ENCODE measurements at places on chromosomes 7 and 10.

GRCh38 chr7:4814433-4814832 lies 39.0 kb downstream of the AP5Z1 start:
- DNase-seq = no peak

- DNase-seq = peak; percentile 80
These were observed 202.6 kb upstream of the FOXK1 start for GRCh38 chr7:4479367-4480039.

DNA sequence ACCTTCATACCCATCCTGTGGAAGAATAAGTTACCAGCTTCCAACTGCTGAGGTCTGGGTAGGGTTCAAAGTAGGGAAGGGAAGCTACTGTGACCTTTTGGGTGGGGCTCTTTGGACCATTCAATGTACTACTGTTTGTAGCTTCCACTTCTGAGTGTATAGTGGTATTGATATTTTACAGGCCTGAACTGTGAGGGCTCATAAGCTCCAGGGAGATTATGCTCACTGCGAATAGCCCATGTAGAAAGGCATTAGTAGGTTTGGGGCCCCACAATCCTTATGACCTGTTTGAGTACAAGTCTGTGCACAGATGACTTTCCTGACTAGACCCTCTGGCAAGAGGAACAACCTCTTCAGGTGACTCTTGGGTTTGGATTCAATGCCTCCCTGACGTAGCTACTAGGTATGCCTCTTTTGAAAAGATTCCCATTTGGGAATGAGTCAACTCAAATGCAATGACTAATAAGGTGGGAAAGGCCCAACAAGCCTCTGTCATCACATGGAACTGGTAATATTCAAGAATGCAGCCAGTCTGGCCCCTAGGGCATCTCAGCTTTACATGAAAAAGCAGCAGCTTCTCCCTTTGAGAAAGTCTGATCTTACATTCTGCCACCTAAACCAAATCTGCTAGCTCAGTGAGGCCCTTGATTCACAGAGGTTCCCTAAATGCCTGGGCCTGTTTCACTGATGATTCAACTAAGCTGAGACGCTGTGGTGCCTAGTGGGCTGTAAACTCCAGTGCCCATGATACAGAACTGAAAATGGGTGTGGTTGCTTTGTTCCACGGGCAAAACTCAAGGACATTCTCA lies 79.8 kb downstream of the ABI1 start:
- no peak for DNase-seq

DNA sequence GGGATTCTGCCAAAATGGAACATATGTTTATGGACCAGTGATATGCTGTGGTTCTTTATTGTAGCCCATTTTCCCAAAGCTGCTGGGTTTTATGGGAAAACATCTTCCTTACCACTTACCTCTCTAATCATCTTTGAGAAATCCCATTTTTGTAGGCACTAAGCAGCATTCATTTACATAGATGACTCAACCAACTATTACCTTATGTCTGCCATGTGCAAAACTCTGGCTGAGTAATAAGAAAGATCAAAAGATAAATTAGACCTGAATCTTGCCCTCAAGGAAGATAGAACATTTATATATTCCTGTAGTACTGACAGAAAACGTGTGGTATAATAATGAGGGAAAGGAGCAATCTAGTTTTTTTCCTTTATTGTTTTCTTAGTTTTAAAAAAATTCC lies 24.3 kb downstream of the CBLL1 start:
- no peak for DNase-seq

GRCh38 chr7:1732645-1733044 lies 62.6 kb downstream of the ELFN1 start:
- DNase-seq = no peak

DNA sequence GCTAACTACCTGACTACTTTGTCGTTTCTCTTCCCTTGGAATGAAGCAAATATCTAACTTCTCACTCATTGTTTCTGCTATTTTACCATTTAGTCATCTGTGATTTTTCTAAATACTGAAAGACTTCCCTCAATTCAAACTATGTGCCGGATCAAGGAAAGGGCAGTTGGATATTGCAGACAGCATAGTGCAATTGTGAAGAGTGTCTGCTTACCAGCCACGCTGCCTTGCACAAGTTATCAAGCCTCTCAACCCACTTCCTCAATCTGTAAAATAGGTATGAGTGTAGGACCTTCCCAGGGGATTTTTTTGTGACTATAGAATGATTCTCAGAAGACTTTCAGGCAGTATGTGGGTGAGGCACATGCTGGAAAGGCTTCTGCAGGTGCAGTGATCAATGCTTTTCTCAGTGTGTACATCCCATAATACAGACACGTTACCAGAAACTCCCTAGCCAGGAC lies 54.3 kb downstream of the EGFR start:
- DNase-seq = no peak

DNA sequence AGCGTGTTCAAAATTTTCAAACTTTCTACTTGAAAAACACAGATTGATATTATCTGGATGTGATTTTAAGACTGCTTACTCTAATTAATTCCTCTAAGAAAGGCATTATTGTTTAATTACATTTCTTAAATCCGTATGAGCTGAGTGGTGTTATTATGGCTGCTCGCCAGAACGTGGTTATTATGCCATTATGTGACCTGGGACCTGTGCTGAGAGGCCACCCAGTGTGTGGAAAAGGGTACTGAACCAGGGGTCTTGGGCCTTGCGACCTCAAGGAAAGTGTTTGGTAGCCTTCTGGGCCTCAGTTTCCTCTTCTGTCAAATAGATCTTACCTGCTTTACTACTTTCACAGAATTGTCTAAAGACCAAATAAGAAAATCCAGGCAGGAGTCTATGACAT lies 15.4 kb downstream of the LGI1 start:
- DNase-seq = peak; percentile 54

DNA sequence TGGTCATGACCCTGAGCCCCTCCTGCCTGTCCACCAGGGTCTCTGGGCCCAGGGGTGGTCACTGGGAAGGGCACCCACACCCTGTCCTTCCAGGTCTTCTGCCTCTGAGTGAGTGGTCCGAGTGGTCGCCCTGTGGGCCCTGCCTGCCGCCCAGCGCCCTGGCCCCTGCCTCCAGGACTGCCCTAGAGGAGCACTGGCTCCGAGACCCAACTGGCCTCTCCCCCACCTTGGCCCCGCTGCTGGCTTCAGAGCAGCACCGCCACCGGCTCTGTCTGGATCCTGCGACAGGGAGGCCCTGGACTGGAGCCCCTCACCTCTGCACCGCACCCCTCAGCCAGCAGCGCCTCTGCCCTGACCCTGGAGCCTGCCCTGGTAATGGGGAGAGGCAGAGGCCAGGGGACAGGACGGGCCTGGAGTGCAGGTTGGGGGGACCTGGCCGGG lies 13.9 kb upstream of the ZNF862 start:
- DNase-seq = no peak

DNA sequence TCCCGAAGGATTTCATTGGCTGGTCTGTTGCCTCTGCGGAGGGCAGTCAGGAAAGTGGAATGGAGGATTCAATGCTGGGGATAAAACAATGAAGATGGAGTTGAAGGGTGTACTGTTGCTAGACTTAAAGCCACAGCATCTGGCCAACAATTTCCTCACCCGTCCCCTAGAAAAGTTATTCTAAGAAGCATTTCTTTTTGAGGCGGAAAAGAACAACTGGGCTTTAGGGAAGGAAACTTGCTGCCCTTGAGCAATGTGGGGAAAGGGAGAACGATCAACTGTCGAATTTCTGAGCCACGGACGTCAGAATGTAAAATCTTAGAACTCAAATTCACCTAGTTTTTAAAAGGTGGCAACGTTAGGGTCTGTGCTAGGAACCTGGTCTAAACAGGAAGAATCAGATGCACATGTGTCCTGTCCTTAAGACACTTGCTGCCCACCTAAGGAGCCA lies 664 bp downstream of the FMC1 start:
- no peak for DNase-seq

- no peak for DNase-seq
These were observed 35.5 kb upstream of the KDM7A start for GRCh38 chr7:140212100-140212881.

DNA sequence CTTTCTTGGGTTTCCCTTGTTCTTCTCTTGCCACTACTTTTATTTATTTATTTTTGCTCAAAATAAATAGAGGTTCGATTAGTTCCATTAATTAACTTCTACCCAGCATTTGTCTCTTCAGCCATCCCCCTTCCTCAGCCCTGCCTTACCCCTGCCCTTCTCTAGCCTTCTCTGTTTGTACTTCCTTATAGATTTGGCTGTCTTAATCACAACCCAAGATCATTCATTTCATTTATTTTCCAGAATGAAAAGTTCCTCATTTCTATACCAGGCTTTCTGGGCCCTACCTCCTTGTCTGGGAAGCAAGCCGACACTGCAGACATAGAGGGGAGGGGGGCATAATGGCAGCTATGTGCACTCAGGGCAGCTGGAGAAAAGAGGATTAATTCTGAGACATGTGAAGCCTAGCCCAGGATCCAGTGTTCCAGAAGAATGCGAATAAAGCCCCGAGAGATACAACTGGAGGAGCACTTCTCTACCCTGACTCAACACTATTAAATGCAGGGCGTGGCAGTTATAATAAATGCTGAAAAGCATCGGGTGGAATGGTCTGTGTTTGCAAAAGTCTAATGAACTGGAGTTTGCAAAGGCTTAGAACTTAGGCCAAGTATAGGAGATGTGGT lies 6.4 kb upstream of the PDCD4 start:
- DNase-seq = peak; percentile 92

DNA sequence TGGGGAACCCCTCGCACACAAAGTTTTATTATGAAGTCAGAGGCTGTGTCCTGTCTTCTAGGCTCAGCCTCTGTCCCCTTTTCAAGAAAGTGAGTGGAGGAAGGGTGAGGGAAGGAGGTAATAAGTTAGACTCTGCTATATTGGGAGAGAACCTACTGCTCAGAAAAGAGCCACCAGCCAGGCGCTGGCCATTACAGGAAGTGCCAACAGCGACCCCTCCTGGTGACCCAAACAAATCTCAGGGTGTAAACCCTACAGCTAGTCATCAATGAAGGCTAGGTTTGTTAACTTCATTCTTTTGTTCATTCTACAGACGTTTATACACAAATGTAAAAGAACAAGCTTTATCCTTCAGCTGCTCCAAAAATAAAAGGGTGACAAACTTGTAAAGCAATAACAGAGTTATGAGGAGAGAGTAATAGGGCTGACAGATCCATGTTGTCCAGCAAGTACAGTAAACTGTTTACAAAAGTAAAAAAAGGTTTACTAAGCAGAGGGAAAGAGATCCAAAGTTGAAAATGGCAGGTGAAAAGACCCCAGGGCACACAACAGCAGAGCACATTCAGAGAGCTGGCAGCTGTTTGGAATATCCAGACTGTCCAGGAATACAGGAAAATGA lies 82.7 kb downstream of the FAM204A start:
- DNase-seq = peak; percentile 71

DNA sequence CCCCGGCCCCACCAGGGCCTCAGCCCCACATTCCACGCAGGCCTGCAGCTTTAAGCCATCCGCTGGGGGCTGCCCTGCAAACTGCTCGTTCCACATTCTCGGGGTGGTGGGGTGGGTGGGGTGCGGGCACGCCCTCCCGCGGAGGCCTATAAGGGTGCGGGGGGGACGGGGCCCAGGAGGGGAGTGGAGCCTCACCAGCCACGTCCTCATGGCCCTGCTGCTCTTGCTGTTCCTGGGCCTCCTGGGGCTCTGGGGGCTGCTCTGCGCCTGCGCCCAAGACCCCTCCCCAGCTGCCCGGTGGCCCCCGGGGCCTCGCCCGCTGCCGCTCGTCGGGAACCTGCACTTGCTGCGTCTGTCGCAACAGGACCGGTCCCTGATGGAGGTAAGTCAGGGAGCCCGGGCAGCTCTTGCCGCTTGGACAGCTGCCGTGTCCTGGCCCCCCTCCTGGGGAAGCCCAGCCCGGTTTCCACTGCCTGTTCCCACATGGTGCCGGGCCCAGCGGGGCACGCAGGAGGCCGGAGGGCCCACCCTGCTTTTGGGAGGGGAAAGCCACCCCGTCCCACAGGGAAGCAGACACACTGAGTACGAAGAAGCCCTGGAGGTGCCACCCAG lies at the start of gene CYP2W1:
Gene CYP2W1 (plus strand): TSS at position 178 of the 612 bp plus-strand sequence. CDS start 31 bp downstream, at position 209.
- DNase-seq = no peak

DNA sequence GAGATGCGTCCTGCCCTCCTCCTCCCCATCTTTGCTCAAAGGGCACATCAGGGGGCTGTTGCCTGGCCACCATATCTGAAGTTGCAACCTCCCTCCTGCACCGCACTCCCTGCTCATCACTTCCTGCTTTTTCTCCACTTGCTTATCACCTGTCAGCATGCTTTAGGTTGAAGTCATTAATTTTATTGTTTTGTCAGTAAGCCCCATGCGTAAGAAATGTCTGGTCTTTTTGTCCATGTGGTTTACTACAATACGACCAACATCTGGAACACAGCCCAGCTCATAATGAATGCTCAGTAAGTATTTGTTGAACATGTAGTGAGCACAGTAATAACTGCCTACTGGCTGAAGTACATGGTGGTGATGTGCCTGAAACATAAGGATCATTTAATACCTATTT lies 71.6 kb upstream of the GJD4 start:
- no peak for DNase-seq

DNA sequence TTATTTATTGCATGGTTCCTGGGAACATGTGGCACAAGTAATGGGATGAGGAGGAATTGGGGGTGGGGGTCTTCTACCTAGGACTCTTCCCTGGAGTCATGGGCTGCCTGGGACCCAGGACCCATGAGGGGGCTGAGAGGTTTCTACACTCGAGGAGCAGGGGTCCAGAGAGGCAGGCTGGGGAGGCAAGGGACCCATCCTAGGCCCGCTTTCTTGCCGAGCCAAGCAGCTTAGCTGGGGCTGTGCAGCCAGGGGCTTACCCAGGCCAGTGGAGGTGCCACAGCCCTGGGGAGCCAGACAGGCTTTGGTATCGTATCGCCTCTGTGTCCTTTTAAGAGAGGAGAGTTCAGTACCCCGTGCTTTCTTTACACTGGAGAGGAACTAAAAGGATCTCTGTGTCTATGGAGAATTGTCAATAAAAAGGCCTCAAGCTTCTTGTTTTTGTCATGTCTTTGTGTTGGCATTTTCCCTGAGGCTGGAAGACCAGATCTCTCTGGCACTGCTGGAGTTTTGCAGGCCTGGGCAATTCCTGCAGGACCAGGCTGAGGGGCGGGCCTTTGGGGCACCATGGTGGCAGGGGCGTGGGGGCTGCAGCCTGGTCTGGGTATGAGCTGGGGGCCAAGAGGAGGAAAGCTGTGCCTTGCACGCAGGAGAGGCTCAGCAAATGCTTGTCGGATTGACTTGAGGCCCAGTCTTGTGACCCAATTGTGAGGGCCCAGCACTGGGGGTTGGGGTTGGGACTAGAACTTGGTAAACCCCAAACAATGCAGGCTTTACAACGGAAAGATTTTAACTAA lies 11.1 kb downstream of the SFRP5 start:
- no peak for DNase-seq

All from NCI-H82 (cell line).